ENCODE measurements at places on chromosomes 2 and 18.

DNA sequence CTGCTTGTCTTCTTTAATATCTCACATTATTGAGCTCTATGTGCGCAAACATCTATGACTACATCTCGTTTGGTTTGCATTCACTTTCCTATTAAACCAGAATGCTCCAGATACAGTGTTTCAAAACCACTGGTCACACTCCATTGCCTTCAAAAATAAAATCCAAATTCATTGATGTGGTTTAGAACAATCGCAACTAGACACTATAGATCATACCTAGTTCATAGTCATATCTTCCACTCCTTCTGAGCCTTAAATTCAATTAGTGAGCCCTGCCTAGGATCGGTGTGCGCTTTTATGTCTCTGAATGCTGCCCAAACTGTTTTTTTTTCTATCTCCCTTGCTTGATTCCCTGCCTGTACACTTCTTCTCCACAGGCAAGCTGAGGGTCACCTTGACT lies 238.5 kb upstream of the RGPD4 start:
- no peak for DNase-seq

- DNase-seq: no peak
Observed at GRCh38 chr2:29336341-29337241, 221.4 kb downstream of the CLIP4 start.

DNA sequence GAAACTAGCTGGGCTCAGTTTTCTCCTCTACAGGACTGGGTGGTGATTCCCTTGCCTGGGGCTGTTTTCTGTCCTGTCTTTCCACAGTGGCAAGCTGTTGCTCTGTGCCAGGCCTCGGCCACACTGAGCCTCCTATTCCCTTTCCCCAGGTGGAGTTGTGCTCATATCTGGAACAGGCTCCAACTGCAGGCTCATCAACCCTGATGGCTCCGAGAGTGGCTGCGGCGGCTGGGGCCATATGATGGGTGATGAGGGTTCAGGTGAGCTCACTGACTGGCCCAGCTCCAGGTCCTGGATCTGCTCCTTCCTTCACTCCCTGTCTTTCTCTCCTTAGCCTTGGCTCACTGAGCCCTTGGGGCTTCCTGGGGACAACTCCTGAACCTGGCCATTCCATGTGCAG lies 4.0 kb downstream of the NAGK start:
- no peak for DNase-seq

- DNase-seq: no peak
Observed at GRCh38 chr2:238584617-238585016, 157.9 kb downstream of the ASB1 start.

GRCh38 chr2:150174971-150175421 lies 312.5 kb downstream of the RND3 start:
- DNase-seq: no peak

DNA sequence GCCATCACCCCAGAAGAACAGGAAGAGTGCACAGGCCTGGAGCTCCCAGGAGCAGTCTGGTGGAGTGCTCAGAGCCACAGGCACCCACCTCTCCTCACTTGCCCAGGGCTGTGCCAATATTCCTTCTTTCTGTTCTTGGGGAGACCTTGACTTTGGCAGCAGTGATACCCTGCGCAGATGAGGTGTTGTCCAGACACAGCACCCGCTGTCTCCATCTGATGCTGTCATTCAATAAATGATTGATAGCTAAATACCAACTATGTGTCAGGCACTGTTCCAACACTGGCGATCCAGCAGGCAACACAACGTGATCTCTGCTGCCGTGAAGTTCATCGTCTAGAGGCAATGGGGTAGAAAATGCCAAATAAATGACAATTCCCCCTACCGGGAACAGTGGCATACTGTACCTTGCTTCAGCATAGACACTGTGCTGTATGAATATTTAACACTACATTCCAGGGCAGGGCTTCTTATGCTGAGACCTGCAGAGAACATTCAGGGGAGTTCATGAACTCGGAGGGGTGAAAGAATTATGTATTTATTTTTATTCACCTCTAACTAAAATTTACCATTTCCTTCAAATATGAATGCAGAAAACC lies 320.5 kb upstream of the NCKAP5 start:
- DNase-seq: no peak

GRCh38 chr2:102224824-102225739 lies 38.3 kb downstream of the IL1RL2 start:
- no peak for DNase-seq

- no peak for DNase-seq
Observed at GRCh38 chr2:179861416-179862067, at the start of gene ZNF385B. Gene ZNF385B, minus strand, starts transcription at chr2:179861612.

DNA sequence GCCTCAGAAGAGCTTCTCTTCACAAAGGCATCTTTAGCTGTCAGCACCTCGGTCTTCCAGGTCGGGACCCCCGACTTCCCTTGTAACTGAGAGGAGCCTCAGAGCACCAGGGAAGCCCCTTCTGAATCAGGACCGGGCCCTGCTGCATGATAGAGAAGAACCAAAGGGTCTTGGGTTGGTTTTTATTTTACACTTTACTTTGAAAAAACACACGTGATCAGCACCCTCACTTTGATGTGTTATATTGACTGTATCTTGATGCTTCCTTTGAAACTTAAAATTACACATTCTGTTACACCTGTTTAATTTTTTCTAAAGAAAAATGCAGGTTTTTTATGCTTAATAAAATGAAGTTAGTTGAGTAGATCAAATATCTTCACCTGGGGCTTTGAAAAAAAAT lies 202.3 kb downstream of the FAM210A start:
- DNase-seq: no peak

- DNase-seq: no peak
Observed at GRCh38 chr18:6482198-6482977, 67.7 kb upstream of the L3MBTL4 start.

DNA sequence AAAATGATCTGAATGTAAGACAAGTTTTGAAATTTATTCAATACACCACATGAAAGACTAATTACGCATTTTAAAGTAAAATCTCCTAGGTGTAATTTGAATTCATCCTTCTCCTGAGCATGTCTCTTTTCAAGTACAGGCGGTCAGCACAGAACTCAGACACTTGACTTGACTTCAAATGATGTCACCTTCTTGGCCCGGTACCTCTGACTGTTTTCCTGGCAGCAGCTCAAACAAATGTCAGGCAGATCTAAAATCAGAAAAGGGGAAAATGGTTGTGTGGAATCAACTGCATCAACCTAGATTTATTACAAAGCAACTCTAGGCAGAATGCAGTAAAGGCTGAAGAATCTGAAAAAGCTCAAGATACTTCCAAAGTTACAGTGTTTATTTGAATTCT lies 11.4 kb upstream of the PROKR1 start:
- DNase-seq: no peak

DNA sequence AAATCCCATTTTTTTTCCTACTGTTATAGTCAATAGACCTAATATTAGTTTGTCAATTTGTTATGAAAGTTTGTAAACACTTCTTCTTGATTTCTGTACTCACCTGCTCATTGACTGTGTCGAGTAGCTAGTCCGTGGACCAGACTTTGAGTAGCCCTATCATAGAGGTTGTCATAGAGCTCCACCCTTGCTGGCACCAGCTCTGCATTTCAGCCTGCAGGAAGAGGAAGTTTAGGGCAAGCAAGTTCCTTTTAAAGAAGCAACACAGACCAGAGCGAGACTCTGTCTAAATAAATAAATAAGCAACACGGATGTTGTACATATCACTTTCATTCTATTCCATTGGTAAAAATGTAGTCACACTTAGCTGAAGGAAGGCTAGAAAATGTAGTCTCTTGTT lies 74.0 kb downstream of the MCFD2 start:
- DNase-seq: no peak

- DNase-seq: no peak
Observed at GRCh38 chr2:24594283-24594682, 103.2 kb downstream of the NCOA1 start.

GRCh38 chr2:151334082-151334815 lies 23.1 kb upstream of the TNFAIP6 start:
- no peak for DNase-seq

DNA sequence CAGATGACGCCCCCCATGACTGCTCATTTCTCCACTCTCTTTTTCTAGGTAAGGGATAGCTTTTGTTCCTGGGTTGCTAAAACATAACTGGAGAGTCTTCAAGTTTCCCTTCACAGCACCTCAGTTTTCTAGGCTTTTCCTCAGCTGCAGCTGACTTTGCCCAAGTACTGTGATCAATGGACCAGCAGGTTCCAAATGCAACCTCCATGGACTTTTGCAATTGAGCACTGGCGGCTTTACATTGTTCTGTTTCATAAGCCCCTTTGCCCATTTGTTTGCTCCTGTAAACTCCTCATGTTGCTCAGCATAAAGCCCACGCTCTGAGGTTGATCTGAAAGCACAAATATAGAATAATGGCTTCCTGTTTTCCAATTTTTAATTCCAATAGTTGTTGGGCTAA lies 291.6 kb downstream of the IRS1 start:
- no peak for DNase-seq

DNA sequence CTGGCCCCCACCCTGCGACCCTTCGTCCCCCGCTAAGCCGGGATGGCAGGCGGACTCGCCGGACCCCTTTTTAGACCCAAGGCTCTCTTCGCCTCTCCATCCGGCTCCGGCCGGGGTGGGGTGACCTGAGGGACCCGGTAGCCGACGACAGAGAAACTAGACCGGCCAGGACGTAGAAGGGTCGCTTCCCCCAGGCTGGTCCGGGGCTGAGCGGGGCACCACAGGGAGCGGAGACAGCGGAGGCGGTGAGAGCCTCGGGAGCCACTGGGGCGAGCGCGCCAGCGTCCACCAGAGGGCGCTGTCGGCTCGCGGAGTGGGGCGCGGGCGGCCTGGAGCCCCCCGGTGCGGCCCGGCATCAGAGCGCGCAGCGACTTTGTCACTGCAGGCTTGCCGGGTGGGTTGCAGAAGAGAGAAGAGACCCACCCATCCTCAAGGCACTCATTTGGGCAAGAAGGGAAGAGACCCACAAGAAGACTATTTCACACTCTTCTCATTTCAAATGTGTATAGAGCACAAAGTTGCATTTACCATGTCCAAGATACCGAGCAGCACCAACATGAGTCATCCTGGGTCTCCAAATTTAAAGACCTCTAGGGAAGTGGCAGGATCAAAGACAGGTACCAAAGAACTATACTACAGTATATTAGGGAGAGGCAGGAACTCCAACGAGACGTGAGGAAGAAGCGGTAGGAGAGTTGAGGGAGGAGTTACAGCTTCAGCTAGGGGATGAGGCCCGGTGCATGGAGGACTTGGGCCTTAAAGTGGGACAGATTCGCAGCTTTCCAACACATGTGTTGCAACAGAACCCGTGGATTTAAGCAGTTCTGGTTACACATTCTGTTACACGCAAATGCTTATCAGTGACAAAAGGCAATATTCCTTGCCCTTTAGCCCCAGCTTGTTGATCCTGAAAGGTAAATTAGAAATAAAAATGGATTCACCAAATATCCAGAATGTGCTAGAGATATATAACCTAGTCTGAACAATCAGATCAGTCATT lies 7.6 kb upstream of the PRKCE start:
- DNase-seq: peak; percentile 70

DNA sequence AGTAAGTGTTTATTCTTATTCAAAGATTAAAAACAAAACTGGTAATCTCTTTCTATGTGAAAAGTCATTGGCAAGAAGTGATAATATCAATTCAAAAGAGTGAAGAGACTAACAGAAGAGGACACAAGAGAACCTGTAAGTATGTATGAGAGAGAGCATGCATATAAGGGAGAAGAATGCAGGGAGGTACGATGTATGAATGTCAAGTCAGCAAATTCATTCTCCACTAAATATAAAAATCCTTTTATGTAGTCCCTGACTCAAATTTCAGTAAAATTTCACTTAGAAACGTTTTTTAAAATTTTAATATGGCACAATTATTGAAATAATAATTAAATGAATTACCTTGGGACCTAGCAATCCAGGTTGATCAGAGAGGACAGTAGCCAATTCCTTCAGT lies 55.3 kb downstream of the NCKAP1 start:
- no peak for DNase-seq

- no peak for DNase-seq
Observed at GRCh38 chr2:216236486-216236885, 127.3 kb downstream of the XRCC5 start.

DNA sequence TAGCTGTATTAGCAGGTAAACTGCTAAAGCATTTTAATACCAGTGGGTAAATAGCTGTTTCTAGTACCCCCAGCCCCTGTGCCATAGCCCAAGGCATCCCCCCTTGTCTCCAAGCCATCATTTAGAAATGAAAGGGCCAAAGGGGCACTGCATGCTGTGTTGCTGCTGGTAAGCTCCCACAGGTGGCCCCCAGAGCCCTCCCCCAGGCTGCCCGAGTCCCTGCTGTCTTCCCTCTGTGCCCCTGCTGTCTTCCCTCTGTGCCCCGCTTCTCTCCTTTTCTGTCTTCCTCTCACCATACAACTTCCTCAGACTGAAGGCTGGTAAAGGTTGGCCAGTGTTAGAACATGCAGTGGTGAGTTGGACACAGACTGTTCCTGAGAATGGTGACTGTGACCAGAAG lies 42.1 kb downstream of the ZAP70 start:
- DNase-seq: no peak

DNA sequence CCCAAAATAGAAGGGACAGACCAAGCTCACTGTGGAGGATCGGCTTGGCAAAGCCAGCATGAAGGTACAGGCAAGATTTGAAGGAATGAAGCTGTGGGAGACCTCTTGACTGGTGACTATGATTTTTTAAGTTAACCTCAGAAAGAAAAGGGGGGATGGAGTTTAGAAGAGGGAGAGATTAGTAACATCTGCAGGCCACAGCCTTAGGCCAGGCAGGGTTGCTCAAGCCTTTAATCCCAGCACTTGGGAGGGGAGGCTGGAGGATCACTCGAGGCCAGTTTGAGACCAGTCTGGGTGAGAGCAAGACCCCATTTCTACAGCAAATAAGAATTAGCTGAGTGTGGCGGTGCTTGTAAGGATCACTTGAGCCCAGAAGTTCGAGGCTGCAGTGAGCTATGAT lies 46.6 kb downstream of the ZNF532 start:
- no peak for DNase-seq

DNA sequence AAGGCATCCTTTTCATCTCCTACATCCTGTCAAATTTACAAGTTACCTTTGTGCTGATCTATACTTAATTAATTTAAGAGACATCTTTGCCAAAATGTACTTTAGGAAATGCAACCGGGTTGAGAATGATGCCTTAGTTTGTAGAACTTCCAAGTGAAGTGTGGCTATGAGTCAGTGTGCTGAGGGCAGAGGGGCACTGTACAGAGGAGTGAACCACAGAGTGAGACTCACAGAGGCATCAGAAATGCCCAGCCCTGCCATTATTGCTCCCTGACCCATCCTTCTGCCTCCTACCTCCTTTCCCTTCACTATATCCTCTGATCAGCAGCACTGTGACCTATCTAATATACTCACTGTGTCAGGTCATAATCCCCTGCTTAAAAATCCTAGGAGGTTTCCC lies 320.1 kb downstream of the LRRTM1 start:
- DNase-seq: no peak

GRCh38 chr18:59323931-59324622 lies 5.6 kb upstream of the CPLX4 start:
- DNase-seq: no peak

DNA sequence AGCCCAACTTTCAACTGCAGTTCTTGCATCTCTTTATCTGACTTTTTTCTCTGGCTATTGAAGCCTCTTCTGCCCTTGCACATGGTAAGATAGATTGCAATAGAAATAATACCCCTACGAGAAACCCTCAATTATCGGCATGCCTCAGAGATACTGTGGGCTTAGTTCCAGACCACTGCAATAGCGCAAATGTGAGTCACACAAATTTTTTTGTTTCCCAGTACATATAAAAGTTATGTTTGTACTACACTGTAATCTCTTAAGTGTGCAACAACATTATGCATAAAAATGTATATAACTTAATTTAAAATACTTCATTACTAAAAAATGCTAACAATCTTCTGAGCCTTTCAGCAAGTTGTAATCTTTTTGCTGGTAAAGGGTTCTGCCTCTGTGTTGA lies 124.7 kb downstream of the PDE1A start:
- no peak for DNase-seq
